Right ventricle myocardium superior (tissue), 1 donor: ENCODE measurements at places on chromosomes 5 and 9. TPM values are rescaled to one million over a fixed set of nuclear protein-coding genes. Genes with fewer than 3 reads are reported as not detected.

DNA sequence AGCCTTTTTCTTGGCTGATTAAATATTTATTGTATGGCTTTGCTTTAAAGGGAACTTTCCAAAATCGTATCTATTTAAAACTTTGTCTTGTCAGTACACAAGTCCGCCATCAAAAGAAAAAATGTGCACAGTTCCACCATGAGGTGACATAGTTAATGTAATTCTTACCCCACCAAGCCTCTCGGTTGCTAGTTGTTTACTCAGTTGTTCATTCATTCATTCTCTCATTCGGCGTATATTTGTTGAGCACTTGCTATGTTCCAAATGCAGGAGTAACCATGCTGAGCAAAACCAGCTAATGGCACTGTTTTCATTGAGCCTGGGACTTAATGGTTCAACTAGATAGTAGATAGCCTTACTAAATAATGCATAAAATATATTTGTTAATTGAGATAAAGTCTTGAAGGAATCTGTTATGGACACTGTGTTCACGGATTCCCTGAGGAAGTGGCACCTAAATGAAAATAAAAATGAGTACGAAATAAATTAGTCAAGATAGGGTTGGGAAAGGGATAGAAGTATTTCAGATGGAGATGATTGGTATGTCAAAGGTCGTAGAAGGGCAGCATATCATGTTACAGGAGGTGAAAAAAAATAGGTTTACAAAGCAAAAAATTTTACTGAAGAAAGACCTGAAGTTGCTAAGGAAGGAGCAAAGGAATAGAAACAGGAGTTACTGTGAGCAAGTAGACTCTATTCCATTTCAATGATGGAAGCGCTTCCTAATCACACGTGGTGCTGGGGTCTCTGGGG lies 1.5 kb downstream of the DCAF10 start:
- DNase-seq, result no peak

GRCh38 chr5:174140452-174141020 lies 95.0 kb downstream of the NSG2 start:
- no peak for DNase-seq

MEIKIN gene
- not detected for total RNA-seq

DNA sequence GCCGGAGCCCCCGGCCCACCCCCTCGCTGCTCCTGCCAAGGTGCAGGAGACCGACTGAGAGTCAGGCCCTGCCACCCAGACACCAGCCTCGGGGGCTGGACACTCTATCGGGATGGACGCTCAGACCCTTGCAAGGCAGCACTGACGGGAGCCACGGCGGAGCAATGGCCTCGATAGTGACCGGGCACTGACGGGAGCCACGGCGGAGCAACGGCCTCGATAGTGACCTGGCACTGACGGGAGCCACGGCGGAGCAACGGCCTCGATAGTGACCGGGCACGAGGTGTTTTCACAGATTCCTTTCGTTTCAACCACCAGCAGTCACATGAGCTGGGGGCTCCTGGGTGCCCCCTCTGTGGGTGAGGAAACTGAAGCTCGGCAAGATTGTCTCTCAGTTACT lies 123.6 kb upstream of the PPP1R26 start:
- DNase-seq, result no peak

SH3TC2 gene
- 16.7 TPM for total RNA-seq

PCDHB5 gene
- total RNA-seq, result 1.3 TPM

GRCh38 chr9:93673839-93674334 lies 97.5 kb downstream of the PHF2 start:
- peak; percentile 44 for DNase-seq
